Activated CD8-positive, alpha-beta T cell treated with anti-CD3 and anti-CD28 coated beads, Interleukin-2, amount 10 ng/mL, durations not matched to agents 7 days and 5 days (primary cell): ENCODE measurements at places on chromosomes 3 and 15. TPM values are rescaled to one million over a fixed set of nuclear protein-coding genes. Genes with fewer than 3 reads are reported as not detected.

The ABHD5 gene
- 14.1 TPM for total RNA-seq

The MESP2 gene
- not detected for total RNA-seq

The LRRIQ4 gene
- total RNA-seq: 0.13 TPM

The PATL2 gene
- total RNA-seq: 29.6 TPM

The CHRNA5 gene
- 2.1 TPM for total RNA-seq

The OR5K2 gene
- total RNA-seq: not detected

- DNase-seq: no peak
- H3K27me3 ChIP-seq: peaks cover 37% of the 10 kb centered on the region
- no peaks in the 10 kb centered on the region for H3K36me3 ChIP-seq
- no peaks in the 10 kb centered on the region for H3K4me1 ChIP-seq
Observed at GRCh38 chr3:124701687-124702086, 28.6 kb upstream of the UMPS start.

DNA sequence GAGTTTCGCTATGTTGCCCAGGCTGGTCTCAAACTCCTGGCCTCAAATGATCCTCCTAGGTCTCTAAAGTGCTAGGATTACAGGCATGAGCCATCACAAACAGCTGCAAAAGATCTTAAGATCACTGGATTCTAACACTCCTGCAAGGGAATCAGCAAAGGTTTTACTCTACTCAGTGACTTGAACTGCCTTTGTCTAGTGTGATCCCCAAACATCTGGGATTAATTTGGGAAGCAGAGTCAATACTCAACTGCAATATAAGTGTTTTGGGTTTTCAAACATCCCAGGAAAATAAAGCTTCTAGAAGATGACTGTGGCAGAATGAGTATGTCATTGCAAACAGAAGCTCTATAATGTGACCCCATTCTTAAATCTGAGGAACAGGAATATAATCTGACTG, 7.2 kb downstream of the SPG21 start:
- no peak for DNase-seq
- no peaks in the 10 kb centered on the region for H3K27me3 ChIP-seq
- H3K36me3 ChIP-seq: peaks cover 30% of the 10 kb centered on the region
- peaks cover 27% of the 10 kb centered on the region for H3K4me1 ChIP-seq
- no peak overlapping the region for H3K4me3 ChIP-seq
- no peak overlapping the region for H3K27ac ChIP-seq

GRCh38 chr15:97319291-97319690, 641.2 kb upstream of the ARRDC4 start:
- DNase-seq: no peak
- H3K4me3 ChIP-seq: no peak overlapping the region
- no peak overlapping the region for H3K27ac ChIP-seq

DNA sequence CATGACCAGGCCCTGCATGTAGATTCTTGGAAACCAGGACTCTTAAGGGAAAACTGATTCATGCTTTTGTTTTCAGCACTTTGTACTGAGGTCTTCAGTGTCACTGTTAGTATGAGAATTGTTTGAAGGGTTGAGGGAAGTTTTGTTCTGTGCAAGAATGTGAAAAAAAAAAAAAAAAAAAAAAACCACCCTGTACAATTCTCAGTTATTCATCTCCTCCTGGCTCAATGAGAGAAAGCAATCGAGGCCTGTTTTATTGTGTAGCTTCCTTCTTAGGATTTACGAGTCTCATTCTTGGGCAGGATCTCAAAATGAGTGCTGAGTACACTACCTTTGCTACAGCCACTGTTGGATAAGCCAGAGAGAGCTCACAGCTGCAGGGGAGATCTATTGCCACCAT, 469.5 kb downstream of the CNTN4 start:
- no peaks in the 10 kb centered on the region for H3K36me3 ChIP-seq
- no peak overlapping the region for H3K4me3 ChIP-seq
- DNase-seq: no peak
- H3K27me3 ChIP-seq: no peaks in the 10 kb centered on the region

DNA sequence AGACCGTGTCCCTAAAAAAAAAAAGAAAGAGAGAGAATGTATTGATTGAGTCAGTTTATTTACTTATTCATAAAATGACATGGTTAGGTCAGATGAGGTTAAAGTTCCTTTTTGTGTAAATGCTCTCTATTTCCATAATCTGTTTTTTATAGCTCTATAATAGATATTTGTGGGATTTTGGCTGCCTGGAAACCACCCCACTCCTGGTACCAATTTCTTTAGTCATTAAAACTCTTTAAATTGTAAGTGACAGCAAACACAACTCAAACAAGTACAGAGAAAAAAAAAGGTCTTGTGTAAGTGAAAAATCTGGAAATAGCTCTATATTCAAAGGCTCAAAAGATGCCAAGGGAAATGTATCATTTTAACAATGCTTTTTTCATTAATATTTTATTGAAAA, 11.0 kb upstream of the PPP4R2 start:
- no peak overlapping the region for H3K27ac ChIP-seq
- no peaks in the 10 kb centered on the region for H3K36me3 ChIP-seq
- H3K4me3 ChIP-seq: no peak overlapping the region

DNA sequence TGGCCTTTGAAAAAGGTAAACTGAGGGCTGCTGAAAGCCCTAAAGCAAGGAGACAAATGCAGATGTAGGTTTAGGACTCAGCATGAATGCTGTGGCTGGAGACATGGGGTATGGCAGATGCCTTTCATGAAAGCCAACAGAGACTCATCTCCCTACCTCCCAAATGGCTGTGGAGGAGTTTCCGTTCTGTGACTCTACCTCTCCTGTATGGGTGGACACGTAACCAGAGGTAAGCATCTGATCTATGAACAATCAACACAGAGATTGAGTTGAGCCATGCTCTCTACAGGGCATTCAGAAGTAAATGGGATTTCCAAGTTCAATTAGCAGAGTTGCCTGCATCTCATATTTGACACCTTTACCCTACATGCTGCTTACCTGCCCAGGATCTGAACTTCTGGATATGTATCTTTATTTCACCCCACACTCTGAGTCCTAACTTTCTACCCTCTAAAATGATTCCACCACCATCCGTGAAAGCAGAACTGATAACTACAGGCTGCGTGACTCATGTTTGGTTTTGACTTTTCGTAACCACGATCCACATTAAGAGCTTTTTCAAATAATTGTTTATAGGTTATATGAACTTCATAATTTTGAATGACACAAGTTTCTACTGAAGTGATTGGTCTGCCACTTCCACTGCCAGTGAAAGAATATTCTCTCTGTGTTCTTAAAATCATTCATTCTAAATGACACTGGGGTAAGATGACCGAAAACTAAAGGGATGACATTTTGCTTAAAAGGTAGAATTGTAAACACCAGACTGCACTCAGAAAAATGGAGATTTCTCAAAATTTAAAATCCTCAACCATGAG, 1058.7 kb downstream of the FHIT start:
- DNase-seq: peak; percentile 27
- H3K27me3 ChIP-seq: no peaks in the 10 kb centered on the region
- H3K4me3 ChIP-seq: no peak overlapping the region
- peaks cover 16% of the 10 kb centered on the region for H3K36me3 ChIP-seq
- H3K27ac ChIP-seq: peak overlapping the region; percentile 19

DNA sequence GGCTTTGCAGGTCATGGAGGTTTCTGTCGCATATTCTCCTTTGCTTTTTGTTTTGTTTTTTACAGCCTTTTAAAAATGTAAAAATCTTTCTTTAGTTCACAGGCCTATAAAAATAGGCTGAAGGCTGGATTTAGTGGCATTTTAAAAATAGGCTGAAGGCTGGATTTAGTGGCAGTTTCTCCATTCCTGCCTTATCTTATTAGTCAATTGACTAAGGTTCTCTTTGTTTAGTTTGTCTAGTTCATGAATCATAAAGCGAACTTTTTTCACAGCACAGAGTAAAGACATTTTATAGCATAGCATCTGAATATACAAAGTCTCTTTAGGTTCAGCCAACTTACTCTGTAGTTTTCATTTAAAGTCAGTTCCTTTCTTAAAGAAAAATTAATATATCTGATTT, 31.4 kb downstream of the AP4E1 start:
- DNase-seq: no peak
- H3K27me3 ChIP-seq: no peaks in the 10 kb centered on the region
- no peaks in the 10 kb centered on the region for H3K4me1 ChIP-seq
- no peak overlapping the region for H3K4me3 ChIP-seq
- H3K27ac ChIP-seq: no peak overlapping the region

- H3K27me3 ChIP-seq: peaks cover 22% of the 10 kb centered on the region
- H3K27ac ChIP-seq: no peak overlapping the region
- DNase-seq: no peak
- no peak overlapping the region for H3K4me3 ChIP-seq
Observed at GRCh38 chr15:57567891-57568290, 23.8 kb upstream of the MYZAP start.
